ENCODE measurements at places on chromosomes 7 and 10.

DNA sequence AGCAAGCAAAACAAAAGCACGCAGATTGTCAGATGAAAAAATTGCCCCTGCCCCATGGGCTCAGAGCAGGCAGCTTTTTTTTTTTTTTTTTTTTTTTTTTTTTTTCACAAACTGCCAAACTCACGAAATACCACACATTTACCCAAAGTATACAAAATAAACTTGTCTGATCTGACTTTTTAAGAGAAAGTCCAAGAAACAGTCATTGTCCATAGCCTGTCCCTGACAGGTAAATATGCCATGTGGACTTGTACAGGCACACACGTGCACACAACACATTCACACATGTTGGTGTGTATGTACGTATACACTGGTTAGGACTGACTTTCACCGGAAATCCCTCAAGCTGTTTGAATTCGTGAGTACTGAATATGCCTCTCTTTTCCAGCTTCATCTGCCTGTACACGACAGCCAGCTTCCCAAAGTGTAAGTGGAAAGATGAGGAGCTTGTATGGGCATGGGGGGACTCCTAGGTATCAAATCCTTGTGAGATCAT lies 929 bp upstream of the HGF start:
- no peak for DNase-seq

GRCh38 chr10:64518456-64518855 lies 997.3 kb downstream of the REEP3 start:
- DNase-seq, result no peak

- DNase-seq, result no peak
These were observed 3.5 kb upstream of the KCP start for GRCh38 chr7:128913870-128914565.

DNA sequence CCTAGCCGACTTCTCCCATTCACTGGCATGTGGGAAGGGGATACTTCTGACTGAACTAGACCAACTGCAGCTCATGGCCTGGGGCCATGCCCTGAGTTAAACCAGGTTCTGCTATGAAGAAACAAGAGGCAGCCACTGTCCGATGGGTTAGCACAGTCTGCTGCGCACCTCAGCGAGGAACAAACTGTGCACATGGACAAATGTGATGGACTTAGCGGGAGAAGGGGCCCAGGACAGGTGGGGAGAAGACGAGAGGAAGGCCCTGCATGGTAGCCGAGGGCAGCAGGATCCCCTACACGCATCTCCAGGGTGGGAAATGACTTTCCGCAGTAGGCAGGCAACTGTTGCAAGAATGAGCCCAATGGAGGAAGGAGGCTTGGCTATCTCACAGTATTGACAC lies 115.0 kb downstream of the PRKAG2 start:
- no peak for DNase-seq

DNA sequence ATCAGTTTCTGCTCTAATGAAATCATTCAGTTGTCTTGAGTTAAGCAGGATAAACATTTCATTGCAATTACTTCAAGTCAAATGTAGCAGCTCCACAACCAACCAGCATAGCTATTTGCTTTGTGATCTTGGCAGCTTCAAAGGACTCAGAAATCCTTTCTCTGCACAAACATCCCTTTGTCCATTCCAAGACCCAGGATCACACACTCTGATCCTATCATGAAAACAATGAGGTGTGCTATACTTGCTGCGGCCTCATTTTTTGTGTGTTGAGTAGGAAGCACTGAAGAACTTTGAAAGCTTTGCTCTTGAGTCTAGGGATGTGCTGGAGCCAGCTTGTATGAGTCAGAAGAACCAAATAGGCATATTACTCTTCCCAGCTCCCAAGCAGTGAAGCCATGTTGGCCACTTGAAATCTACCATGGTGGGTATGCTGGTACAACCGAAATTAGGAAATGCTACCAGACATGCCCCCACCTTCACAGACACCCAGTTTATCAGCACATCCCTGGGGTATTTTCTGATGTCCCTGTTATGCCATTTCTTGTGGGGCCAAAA lies 199.4 kb upstream of the PRSS58 start:
- no peak for DNase-seq

GRCh38 chr10:102675666-102676533 lies 31.6 kb downstream of the TRIM8 start:
- DNase-seq, result peak; percentile 81

GRCh38 chr10:71218046-71218650 lies 5.8 kb downstream of the UNC5B start:
- peak; percentile 56 for DNase-seq

GRCh38 chr7:154584352-154585252 lies 418.3 kb downstream of the PAXIP1 start:
- no peak for DNase-seq

DNA sequence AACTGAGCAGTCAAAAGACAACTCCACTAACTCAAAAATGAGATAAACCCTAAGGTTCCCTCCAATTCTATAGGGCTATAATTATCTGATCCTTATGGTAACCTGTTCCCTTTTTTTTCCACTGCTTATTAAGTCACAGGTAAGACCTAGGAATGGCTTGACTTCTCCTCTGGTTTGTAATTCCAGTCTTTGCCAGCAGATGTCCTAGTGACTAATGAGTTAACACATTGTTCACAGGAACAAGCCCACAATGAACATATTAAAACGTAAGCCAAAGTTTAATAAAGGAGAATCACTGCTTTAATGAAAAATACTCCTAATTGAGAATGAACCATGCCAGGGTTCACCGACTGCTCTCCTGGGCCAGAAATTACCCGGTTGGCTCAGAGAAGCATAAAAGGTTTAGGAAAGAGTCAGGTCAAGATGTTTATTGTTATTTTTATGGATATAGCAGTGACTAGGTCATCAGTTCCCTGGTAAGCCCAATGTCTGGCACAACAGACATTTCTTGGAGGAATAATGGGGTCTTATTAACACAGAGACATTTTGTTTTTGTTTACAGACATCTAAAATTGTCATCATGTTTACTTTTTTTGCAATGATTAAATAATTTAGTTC lies 120.1 kb downstream of the ELAPOR2 start:
- DNase-seq, result peak; percentile 65

DNA sequence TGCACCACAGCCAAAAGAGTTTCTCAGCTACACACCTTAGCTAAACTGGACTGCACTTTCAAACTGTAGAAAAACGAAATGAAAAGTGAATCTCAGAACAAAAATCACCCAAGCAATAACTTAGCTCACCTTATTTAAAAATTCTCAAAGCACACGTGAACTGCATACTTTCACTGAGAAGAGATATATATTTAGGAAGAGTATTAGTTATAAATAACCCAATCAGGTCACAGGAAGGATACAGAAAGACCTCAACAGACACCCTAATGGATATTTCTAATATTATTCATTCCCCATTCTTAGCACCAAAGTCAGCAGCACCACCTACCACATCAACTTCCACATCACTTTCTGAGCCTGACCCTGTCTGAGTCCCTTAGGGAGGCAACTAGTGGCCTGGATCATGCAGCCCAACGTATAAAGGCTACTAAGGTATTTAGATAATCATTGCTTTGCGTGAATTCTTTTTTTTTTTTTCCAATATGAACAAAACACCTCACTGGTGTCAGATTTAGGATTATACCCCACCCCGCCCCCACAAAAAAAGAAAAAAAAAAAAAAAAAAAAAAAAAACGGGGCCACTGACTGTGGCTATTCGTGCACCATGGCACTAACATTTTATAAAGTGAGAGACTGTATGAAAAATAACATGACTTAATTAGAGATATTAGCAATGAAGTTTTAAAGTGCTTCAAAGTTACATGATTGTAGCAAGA lies 2.6 kb downstream of the ABI1 start:
- DNase-seq, result peak; percentile 60

GRCh38 chr7:129707910-129708499 lies 96.5 kb downstream of the NRF1 start:
- DNase-seq, result no peak

DNA sequence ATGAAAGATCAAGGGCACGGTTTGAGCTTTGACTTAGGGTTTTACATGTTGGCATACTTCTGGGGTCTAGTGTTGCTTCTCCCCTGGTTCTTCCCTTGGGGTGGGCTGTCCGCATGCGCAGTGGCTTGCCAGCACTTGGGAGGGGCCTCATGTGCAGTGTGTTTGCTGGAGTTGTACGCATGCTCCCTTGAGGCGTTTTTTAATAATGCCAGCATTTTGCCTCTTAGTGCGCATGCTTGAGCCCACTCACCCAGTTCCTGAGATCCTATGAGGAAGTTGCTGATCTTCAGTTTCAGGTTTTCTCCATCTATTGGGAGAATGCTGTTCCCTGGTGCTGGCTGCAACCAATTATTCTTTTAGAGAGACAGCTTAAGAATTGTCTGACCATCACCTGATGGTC lies 113.4 kb upstream of the GPR141 start:
- DNase-seq, result no peak

GRCh38 chr10:62627983-62628382 lies 176.5 kb upstream of the ADO start:
- DNase-seq, result no peak

DNA sequence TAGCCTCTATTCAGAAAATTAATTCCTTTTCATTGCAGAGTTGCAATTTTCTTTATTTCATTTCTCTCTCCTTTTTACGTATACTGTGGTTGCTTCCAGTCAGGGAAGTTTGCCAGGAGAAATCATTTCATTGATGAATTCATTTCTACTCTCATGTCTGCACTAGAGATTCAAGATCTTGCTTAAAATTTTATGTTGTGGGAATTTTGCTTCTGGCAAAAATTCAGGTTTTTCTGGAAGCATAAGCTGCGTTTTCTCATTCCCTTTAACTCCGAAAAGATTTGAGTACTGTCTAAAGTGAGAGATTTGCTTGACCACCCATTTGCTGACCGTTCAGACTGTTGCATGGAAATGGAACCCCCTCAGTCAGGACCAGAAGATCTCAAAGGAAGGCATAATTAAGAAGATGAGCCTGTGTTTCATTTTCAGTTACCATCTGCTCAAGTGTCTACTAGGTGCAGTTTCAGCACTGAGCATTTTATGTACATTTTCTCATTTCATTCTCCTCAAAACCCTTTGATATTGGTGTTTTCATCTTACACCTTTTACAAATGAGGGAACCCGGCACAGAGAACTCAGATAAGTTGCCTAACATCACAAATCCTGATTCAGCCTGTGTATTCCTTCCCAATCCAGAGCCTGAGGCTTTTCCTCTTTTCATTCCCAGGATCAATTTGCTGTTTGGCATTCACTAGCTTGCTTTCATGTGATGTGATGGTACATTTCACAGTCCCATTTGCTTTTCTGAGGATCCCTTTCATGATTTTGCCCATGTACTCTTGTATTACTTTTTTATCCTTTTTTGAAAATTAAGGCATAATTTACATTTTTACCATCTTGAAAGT lies 3.9 kb downstream of the PTPRZ1 start:
- DNase-seq, result no peak

GRCh38 chr10:30284865-30285594 lies 64.0 kb downstream of the MTPAP start:
- peak; percentile 37 for DNase-seq

DNA sequence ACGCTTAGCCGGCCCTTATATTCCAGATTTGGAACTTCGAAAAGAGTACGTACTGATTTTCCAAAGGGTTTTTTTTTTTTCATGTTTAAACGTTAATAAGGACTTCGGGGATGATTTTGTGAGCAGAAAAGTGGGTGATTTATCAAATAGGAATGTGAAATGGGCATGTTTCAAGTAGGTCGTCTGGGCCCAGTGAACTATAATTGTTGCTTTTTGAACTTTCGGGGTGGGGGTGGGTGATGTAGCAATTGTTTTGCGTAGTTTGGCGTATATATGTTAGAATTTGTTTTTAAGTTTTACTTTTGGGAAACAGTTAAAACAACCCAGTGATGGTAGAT lies 299 bp upstream of the PBLD start:
- peak; percentile 67 for DNase-seq

DNA sequence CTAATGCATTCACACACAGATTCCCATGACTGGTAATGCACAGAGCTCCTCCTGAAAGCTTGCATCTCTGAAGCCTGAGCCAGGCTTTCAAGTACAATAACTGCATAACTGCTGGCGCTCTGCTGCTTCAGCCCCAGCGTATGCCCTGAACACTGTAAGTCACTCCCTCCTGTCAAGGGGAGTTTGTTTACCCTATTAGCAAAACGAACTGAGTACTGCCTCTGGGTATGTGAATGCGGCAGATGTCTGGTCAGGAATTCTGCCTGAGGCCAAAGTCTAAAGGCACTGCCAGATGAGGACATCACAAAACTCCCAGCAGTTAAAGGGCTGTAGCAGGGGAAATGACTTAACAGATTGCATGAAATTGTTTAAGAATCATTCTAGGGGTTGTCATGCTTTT lies 97.7 kb downstream of the NRCAM start:
- peak; percentile 91 for DNase-seq

DNA sequence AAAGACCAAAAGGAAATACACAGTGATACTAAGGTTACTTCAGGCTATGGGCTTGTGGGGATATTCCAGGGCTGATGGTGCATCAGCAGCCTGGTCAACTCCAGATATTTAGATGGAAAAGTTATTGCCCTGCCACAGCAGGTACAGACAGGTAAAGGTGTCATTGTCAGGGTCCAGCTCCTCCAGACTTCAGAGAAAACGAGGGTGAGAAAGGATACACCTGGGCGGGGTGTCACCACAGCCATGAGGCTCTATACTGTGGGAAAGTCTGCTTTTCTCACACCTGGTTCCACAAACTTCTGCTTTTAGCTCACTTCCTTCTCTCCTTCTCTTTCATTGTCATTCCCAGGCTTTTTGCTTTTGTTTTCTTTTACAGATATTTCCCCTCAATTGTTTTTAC lies 2.0 kb upstream of the C10orf120 start:
- DNase-seq, result no peak

All from ELR (cell line).